ENCODE measurements at places on chromosomes 11 and 22.

- DNase-seq = no peak
These were observed 18.4 kb downstream of the TMPRSS6 start for GRCh38 chr22:37090920-37091695.

GRCh38 chr11:13152736-13153541 is 124.7 kb upstream of the BMAL1 start:
- DNase-seq = no peak

- DNase-seq = no peak
These were observed 28.8 kb downstream of the KLHL22 start for GRCh38 chr22:20466659-20467379.

DNA sequence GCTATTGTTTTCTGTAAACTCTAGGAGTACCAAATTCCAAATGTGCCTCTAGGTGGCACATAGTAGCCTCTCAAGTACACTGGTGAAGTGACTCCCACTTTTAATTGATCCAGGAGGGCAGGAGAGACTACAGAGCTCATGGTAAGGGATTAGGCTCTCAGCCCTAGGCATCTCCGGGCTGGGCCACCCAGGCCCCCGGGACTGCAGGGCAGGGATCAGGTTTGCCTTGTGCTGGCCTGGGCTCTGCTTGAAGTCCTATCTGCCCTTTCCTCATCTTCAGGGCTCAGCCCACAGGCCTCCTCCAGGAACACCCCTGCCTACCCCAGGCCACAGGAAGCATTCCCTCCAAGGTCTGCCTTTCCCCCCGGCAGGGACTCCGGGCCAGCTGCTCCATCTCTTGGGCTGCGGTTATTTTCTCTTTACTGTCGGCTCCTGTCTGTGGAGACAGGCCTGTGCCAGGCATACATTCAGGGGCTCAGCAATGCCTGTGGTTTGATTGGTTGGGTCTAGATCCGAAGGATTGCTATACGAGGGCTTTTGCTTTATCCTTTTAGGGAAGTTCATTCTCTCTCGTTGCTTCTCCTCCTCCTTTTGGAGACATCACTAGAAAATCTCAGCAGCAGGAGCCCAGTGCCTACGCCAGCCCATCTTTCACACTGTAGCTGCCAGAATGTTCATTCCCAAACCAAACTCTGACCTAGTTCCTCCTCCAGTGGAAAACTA is 32.8 kb downstream of the PARVA start:
- DNase-seq = no peak

GRCh38 chr11:122781378-122782195 is 56.7 kb upstream of the CRTAM start:
- DNase-seq = peak; percentile 70

DNA sequence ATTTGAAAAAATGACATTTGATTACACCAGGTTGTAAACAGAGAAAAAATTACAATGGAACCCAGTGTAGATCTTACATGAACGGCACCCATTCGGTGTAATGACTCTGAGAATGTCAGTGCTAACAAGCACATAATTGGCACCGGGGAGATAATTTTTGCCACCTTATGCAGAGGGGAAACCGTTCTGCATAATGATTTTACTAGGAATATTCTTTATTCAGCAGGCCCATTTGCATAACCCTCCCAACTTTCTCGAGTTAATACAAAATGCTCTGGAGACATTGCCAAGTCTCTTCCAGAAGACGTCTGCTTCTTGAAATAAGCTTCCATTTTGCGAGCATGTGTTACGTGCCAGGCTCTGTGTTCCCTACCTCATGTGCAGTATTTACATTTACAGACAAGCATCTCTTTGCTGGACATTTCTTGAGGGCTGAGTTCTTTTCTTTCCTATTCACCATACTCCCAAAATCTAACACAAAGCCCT is 275.8 kb downstream of the MIAT start:
- DNase-seq = no peak

GRCh38 chr22:40572976-40573375 is 63.5 kb downstream of the MRTFA start:
- DNase-seq = no peak

- DNase-seq = peak; percentile 67
These were observed 6.7 kb upstream of the AHNAK start for GRCh38 chr11:62553080-62553838.

- no peak for DNase-seq
These were observed 99.1 kb upstream of the ANO1 start for GRCh38 chr11:69978841-69979614.

DNA sequence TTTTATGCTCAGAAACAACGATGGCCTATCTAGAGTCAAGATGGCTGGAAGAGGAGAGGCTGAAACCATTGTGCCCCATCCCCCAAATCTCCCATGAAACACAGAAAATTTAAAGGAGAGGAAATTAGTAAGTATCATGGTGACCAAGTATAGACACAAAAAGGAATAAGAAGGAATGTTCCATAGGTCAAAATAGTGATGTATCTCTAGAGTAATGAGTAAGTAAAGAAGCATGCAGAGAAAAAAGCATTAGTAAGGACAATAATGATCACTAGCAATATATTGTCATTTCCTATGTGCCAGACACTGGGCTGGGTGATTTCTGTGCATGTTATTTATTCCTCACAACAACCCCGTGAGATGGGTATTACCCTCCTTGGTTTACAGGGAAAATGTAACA is 2.6 kb upstream of the SLC22A24 start:
- DNase-seq = no peak

DNA sequence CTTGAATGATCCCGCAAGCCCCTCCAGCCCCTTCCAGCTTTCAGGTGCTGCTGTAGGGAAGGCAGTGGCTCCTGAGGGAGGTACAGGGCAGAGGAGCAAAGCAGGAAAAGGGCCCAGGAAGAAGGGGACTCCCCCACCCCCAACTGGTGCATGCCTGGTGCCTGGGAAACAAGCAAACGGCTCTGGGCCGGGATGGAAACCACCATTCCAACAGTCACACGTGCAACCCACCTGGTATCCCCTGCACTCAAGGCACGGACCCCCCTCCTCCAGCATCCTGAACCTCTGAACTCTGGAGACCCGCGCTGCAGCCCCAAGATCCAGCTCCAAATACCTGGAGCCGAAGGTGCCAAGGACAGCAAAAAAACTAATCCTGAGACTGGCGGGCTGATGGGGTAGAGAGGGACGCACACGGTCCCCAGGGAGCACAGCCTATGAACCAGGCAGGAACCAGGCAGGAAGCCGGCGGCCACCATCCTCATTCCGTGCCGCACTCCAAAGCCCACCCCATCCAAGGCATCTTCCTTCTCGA is 537 bp downstream of the SCN4B start:
- no peak for DNase-seq

DNA sequence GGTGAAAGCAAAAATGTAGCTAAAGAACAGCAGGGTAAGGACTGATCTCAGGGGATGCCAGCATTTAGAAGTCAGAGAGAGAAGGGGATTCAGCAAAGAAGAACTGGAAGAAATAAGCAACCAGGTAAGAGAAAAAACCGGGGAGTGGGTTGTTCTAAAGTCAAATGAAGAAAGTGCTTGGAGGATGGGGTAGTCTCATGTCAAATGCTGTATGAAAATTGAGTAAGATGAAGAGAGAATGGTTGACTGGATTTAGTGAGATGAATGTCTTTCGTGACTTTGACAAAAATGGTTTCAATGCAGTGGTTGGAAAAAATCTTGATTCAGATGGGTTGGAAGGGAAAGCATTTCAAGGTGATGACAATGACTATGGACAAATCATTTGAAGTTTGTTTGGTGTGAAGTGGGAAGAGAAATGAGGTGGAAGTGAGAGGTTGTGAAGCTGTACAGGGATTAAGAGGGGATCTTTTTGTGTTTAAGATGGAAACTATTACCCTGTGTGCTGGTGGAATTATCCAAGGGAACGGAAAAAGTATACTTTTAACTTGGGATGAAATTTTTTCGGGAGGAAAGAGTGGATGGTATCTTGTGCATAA is 484.0 kb downstream of the ETS1 start:
- no peak for DNase-seq

GRCh38 chr11:112588252-112588694 is 327.6 kb upstream of the PLET1 start:
- DNase-seq = peak; percentile 55

- DNase-seq = no peak
These were observed 96.2 kb downstream of the PDHX start for GRCh38 chr11:35012467-35013191.

DNA sequence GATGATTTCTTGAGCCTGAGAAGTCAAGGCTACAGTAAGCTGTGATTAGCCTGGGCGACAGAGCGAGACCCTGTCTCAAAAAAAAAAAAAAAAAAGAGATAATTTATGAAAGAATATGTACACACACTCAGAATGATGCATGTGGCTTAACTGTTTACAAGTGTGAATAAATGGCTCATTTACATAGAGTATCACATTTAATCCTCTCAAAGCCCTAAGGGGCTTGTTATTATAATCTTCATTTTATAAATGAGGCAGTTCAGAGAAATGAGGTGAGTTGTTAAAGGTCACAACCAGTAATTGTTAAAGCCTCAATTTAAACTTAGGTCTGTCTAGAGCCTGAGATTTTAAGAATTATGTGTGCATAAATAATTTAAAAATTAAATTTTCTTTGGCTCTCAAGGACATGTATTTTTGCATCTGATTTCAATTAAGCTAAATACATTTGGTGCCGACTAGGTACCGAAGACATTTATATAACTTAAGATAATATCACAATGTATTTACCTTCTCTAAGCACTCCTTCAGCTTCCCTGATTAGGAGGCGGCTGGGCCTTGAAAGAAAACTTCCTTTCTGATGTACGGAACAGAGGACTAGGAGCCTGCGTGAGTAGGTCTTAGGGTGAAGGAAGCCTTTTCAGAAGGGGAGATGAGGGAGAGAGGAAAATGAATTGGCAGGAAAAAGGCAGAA is 28.5 kb upstream of the DDX6 start:
- no peak for DNase-seq

- no peak for DNase-seq
These were observed 534 bp downstream of the RBFOX2 start for GRCh38 chr22:36027935-36028645.

DNA sequence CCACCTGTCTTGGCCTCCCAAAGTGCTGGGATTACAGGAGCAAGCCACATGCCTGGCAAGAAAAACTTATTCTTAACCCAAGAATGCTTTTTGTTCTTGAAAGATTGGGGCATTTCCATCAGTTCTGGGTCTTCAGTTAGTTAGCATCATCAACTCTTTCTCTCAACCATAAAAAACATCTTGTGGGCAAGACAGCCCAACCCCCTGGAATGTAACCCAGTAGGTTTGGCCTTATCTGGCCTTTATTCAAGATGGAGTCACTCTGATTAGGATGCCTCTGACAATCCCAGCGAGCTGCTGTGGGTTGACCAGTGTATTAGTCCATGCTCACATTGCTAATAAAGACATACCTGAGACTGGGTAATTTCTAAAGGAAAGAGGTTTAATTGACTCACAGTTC is 9.2 kb upstream of the TPCN2 start:
- no peak for DNase-seq

DNA sequence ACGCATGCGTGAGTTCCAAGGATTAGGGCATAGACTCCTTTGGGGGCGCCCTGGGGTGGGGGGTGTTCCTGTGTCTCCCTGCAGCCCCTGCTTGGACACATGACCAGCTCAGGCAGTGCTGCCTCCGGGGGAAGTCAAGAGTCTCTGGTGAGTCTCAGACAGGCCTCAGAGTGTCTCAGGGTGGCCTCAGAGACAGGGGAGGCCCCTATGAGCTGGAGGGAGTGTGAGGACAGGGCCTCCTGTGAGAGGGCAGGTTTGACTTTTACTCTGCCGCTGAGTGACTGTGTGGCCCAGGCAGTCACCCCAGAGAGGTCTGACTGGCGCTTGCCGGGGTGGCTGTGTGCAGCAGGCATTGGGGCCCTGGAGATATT is 41.2 kb upstream of the KCNQ1OT1 start:
- no peak for DNase-seq

GRCh38 chr11:81946831-81947230 is 786.8 kb downstream of the FAM181B start:
- DNase-seq = no peak

DNA sequence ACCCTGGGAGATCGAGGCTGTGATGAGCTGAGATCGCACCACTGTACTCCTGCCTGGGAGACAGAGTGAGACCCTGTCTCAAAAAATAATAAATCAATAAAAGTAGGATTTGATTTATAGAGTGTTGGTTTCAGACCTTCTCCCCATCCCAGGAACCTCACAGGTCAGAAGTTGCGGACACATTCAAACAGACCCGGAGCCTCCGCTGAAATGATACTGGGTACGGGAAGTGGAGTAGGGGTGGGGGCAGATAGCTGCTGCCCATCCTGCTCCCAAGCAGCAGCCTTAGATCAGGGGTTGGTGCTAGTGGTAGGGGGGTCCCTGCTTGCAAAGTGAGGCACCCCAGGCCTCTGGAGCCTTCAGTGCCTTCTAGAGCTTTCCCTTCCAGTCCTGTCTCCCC is 7.8 kb downstream of the PRDM11 start:
- no peak for DNase-seq

- peak; percentile 100 for DNase-seq
These were observed at the start of gene ZNF143 for GRCh38 chr11:9460322-9461062. Gene ZNF143 (plus strand): TSS chr11:9461012. CDS start chr11:9471309, 10,297 bp downstream.

DNA sequence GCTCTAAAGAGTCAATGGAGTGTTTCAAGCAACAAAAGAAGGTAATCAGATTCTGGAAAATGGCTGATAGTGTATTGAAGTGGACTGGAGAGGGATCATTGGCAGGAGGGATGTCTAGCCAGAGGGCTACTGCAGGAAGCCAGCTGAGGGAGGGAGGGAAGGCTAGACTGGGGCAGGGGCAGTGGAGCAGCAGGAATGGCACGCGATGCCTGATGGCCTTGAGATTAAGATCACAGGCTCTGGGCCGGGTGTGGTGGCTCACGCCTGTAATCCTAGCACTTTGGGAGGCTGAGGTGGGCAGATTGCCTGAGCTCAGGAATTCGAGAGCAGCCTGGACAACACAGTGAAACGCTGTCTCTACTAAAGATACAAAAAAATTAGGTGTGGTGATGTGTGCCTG is 47.5 kb upstream of the PRDM11 start:
- no peak for DNase-seq

DNA sequence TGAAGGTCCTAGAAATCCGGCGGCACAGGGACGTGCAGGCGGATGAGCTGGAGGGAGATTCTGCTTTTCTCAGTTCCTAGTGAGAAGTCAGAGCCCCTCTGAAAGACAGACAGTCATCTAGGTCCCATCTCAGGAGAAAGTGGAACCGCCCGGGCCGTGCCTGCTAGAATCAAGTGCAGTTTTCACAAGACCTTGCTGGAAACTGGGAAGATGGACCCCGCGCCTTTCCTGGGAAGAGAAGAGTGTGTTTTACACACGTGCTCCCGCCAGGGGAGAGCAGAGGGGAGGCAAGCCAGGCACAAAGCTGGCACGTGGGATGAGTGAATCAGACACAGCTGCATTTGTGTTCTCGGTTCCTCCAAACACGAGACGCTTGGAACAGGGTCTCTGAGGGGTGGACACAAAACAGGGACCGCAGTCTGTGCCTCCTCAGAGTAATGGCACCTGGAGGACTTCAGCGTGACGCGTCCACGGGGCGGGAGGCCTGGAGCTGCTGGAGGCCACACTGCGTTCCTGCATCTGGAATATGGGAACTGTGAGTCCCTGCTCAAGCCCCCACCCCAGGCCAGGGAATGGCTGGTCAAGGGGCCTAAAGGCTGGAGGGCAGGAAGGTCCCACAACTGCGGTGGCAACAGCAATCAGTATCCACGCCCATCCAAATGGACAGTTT is 218.3 kb downstream of the BRD1 start:
- DNase-seq = no peak

GRCh38 chr22:32619614-32620426 is 145.2 kb downstream of the FBXO7 start:
- DNase-seq = no peak

- DNase-seq = no peak
These were observed 46.2 kb downstream of the WT1 start for GRCh38 chr11:32388871-32389770.

GRCh38 chr11:93396316-93396715 is 65.8 kb downstream of the DEUP1 start:
- DNase-seq = no peak

Data from CD4-positive, alpha-beta T cell (primary cell).